ENCODE measurements at places on chromosomes 2 and 18. TPM values are rescaled to one million over a fixed set of nuclear protein-coding genes. Genes with fewer than 3 reads are reported as not detected.

UBXN4 gene
- total RNA-seq: 75.6 TPM

FAM136A gene
- 39.3 TPM for total RNA-seq

ABCG8 gene
- total RNA-seq: not detected

MOGAT1 gene
- 0.35 TPM for total RNA-seq

SPC25 gene
- total RNA-seq: 20.7 TPM

MROH2A gene
- total RNA-seq: 2.9 TPM

HOXD13 gene
- total RNA-seq: not detected

HOXD4 gene
- not detected for total RNA-seq

DTNA gene
- total RNA-seq: not detected

TTC39C gene
- total RNA-seq: 13.0 TPM

C1QL2 gene
- total RNA-seq: not detected

FEV gene
- not detected for total RNA-seq

MC5R gene
- not detected for total RNA-seq

SCG2 gene
- 0.48 TPM for total RNA-seq

DES gene
- total RNA-seq: 0.60 TPM

TCF23 gene
- total RNA-seq: not detected

PAX8 gene
- total RNA-seq: 6.4 TPM

DAW1 gene
- 1.8 TPM for total RNA-seq

SCN2A gene
- total RNA-seq: not detected

RAX gene
- total RNA-seq: not detected

SULT1C2 gene
- 2.1 TPM for total RNA-seq

GORASP2 gene
- 74.7 TPM for total RNA-seq

NAPG gene
- 31.0 TPM for total RNA-seq

AFF3 gene
- total RNA-seq: not detected

ASIC4 gene
- total RNA-seq: 0.30 TPM

DSG1 gene
- total RNA-seq: not detected
